ENCODE measurements at places on chromosomes 5 and 9. TPM values are rescaled to one million over a fixed set of nuclear protein-coding genes. Genes with fewer than 3 reads are reported as not detected.

DNA sequence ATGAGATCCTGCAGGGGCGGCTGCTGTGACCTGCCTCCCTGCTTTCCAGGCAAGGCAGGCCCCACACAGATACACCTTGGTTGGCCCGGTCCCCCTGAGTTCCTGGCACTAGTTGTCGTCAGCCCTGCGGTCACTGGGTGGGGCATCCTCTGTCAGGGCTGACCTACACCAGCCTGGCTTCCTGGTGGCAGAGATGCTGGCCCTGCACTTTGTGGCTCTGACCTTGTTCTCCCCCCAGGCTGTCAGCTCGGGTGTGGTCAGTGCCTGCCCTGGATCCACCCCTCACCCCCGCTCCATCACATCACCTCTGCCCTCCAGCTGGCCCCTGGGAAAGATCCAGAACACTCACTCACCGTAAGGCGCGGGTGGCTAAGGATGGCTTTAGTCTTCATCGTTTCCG, 74.1 kb downstream of the PHF2 start:
- no peaks in the 10 kb centered on the region for H3K27me3 ChIP-seq
- no peak overlapping the region for H3K27ac ChIP-seq
- H3K36me3 ChIP-seq, result peaks cover 85% of the 10 kb centered on the region
- H3K4me3 ChIP-seq, result no peak overlapping the region

DNA sequence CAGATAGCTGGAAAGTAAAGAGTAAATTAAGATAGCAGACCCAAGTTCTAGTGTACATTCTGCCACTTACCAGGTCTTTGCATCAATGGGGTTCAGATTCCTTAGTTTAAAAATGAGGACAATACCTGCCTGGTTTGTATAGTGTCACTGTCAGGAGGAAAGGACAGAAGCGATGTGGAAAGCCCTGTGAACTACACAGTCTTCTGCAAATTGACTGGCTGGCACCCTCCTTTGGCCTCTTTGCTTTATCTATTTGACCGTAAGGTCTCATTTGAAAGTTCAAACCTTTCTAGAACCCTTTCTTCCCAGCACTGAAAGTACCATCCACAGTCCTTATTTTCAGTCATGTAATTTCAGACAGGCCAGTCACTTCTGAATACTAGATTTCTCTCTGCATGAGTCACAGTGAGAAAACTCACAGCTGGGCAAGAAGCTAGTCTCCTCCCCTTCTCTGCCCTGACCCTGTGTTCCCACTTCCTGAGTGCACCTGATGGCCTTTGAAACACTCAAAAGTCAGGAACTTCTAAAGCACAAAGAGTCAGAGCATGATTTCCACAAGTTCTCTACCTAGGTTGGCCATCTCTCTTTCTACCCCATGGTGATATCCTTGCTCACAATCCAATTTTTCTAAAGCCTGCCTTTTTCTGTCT, 91.3 kb upstream of the RASEF start:
- DNase-seq, result no peak
- no peaks in the 10 kb centered on the region for H3K4me1 ChIP-seq
- H3K36me3 ChIP-seq, result no peaks in the 10 kb centered on the region
- H3K27ac ChIP-seq, result no peak overlapping the region

Gene ALDH1B1
- 21.6 TPM for total RNA-seq

DNA sequence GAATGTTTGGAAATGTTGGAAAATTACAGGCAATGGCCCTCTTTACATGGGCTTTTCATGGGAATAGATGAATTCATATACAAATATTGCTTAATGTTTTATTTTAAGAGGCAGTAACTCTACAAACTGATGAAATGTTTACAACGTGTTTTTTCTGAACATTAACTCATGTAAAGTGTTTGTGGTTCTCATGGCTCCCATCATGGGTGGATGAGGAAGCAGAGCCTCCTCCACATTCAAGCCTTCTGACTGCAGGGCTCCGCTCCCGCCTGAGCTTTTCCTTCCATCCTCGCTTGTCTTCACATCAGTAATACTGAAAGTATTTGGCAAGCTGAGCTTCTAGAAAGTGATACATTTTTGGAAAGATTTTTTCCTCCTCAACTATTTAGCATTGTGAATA, 204.2 kb downstream of the ARHGAP26 start:
- H3K36me3 ChIP-seq, result no peaks in the 10 kb centered on the region
- H3K4me1 ChIP-seq, result peaks cover 38% of the 10 kb centered on the region
- H3K27me3 ChIP-seq, result no peaks in the 10 kb centered on the region

GRCh38 chr9:477193-477592, 262.5 kb downstream of the DOCK8 start:
- H3K4me1 ChIP-seq, result no peaks in the 10 kb centered on the region
- no peak overlapping the region for H3K4me3 ChIP-seq
- H3K27ac ChIP-seq, result no peak overlapping the region
- H3K27me3 ChIP-seq, result no peaks in the 10 kb centered on the region
- H3K36me3 ChIP-seq, result no peaks in the 10 kb centered on the region
- DNase-seq, result no peak

Gene NRARP
- total RNA-seq, result 5.1 TPM

Gene ADAMTS2
- total RNA-seq, result 4.6 TPM
